ENCODE measurements at places on chromosomes 11 and 22. TPM values are rescaled to one million over a fixed set of nuclear protein-coding genes. Genes with fewer than 3 reads are reported as not detected.

Gene APOBEC3B
- 33.6 TPM for total RNA-seq

Gene TRIM51
- not detected for total RNA-seq

- H3K36me3 ChIP-seq: no peaks in the 10 kb centered on the region
- no peak overlapping the region for H3K4me3 ChIP-seq
- no peak for ATAC-seq
- H3K27me3 ChIP-seq: no peaks in the 10 kb centered on the region
These were observed 45.3 kb downstream of the DHCR7 start for GRCh38 chr11:71402878-71403277.

GRCh38 chr11:65558002-65558929 is at the start of gene LTBP3:
Gene LTBP3, minus strand, starts transcription at chr11:65558359. Its CDS starts 400 bp downstream, at chr11:65557959.
- ATAC-seq: peak; percentile 48
- H3K4me1 ChIP-seq: peaks cover 46% of the 10 kb centered on the region
- peak within 1 kb of the TSS; percentile 82 for H3K4me3 ChIP-seq

DNA sequence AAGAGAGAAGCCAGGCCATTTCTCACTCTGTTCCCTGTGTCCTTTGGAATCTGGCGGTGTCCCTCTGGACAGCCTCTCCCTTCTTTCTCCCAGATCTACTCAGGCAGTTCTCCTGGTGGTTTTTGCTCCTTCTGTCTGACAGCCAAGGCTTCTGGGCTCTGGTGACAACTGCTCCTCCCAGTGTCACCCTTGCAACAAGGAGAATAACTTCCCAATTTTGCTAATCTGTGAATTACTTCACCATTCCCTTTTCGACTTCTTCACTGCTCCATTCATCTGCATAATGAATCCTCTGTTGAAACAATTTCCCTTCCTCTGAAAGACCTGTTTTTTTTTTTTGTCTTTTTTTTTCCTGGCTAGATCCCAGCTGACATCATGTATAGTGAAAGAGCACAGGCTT is 56.3 kb upstream of the PDE3B start:
- H3K36me3 ChIP-seq: no peaks in the 10 kb centered on the region
- H3K4me1 ChIP-seq: peaks cover 15% of the 10 kb centered on the region
- ATAC-seq: no peak
- no peak overlapping the region for H3K4me3 ChIP-seq
- no peaks in the 10 kb centered on the region for H3K27me3 ChIP-seq

DNA sequence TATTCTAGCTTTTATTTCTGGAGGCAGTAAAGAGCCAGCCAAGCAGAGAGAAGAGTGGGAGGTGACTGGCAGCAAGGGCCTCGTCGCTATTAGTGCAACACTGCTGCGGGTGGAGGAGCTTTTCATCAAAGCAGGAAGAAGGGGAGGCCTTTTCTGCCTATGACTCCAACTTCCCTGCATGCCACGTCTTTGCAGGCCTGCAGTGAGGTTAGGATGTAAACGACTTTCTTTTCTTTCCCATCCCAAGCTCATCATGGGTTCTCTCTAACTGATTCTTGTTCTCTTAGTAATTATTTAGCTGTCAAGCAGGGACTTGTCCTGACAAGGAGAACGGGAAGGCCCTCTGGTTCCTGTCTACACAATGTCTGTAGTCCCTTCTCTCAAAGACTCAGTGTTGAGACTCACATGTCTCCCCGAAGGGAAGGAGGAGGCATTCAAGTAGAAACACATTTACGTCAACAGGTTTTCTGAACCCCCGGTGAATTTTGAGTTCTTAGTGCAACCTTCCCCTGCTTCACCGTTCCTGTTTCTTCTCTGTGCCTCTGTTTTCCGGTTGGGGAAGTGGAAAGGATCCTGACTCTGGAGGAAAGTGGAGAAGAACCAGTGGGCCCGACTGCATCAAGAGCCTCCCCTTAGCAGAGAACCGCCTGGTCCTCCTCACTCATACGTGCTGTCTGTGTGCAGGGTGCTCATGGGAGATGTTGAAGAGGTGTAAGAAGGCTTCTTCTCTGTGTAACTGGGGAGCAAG is 56.9 kb downstream of the PACS1 start:
- peaks cover 7% of the 10 kb centered on the region for H3K36me3 ChIP-seq
- peak overlapping the region; percentile 92 for H3K27ac ChIP-seq
- no peaks in the 10 kb centered on the region for H3K27me3 ChIP-seq
- ATAC-seq: peak; percentile 78
- peak overlapping the region; percentile 86 for H3K4me3 ChIP-seq

- no peak overlapping the region for H3K4me3 ChIP-seq
- ATAC-seq: peak; percentile 58
- H3K27me3 ChIP-seq: peaks cover 20% of the 10 kb centered on the region
- H3K27ac ChIP-seq: no peak overlapping the region
- H3K36me3 ChIP-seq: no peaks in the 10 kb centered on the region
These were observed 1031.8 kb downstream of the NTM start for GRCh38 chr11:132402071-132402684.

DNA sequence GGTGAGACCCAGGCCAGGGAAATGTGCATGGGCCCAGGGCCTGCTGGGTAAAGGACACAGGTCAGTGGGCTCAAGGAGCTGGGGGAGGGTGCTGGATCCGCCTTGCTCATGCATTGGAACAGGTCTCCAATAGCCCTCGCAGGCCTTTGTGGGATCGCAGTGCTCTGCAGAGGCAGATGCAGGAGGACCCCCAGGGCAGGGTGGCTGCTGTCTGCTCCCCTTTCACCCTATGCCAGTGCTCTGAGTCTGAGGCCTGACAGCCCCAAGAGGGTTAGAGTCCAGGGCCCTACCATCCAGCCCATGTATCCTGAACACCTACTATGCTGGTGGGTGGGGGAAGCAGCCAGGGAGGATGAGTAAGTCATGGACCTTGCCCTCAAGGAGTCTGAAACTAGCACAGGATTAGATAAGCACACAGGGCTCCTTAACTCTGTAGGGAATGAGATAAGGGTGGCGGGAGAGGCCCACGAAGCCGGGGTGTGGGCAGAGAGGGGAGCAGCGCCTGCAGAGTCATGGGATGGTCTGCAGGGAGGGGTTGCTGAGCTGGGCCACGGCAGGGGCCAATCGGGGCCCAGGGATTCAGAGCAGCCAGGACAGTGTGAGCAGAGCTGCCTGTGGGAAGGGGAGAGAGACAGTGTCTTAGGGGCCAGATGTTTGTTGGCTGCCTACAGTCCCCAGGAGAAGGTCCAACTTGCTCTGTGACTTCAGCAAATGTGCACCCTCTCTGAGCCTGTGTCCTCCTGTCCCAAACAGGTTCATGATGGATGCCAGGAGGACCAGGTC is 10.5 kb upstream of the EHD1 start:
- no peaks in the 10 kb centered on the region for H3K36me3 ChIP-seq
- peak; percentile 12 for ATAC-seq
- H3K27ac ChIP-seq: no peak overlapping the region
- no peaks in the 10 kb centered on the region for H3K27me3 ChIP-seq
- H3K4me3 ChIP-seq: no peak overlapping the region

GRCh38 chr11:10461276-10461790 is 6.3 kb downstream of the AMPD3 start:
- ATAC-seq: no peak
- H3K27me3 ChIP-seq: no peaks in the 10 kb centered on the region
- H3K27ac ChIP-seq: no peak overlapping the region

DNA sequence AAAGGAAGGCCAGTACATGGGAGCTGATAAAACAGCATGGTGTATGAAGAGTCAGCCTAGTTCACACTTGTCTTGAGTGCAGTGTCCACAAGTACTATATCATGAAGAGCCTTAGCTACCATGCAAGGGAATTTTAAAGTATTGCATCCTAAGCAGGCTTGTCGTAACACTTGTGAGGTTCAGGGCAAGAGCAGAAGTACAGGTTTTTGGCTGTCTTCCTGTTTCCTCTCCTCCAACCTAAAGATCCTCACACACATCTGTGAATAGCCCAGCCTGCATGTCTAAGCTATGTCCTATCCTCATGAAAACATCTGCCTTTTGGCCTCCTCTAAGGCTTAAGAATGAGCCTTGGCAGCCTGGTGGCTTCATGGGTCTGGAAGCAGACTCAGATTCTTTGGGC is 34.6 kb upstream of the TMEM123 start:
- no peak overlapping the region for H3K27ac ChIP-seq
- ATAC-seq: no peak
- no peaks in the 10 kb centered on the region for H3K27me3 ChIP-seq

DNA sequence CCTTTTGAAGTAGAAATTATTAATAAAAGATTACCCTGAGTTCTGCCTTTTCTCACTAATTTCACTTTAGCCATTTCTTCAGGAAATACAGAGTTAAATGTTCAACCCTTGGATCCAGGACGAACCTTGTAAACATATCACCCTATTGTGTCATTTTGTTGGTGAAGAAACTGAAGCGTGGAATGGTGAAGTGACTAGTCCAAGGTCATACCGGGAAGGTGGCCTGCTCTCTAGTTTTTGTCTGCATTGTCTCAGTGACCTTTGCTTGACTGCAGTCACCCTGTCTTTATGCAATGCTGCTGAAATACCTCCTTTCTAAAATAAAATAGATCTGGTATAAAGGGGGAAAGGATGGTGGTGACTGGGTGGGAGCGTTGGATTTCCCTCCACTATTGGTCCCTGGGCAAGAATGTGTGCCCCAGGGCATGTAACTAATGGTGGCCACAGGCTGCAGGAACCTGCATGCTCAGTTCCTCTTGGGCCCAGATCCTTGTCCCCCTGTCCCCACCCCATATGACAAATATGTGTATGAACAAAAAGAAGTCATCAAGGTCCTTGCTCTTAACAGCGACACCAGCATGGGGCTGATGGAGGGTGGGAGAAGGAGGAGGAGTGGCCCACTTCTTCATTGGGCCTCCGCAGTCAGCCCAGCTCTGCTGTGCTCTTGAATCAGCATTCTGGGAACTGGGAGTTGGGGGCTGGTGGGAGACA is 977 bp upstream of the SORL1-AS1 start:
- H3K36me3 ChIP-seq: peaks cover 35% of the 10 kb centered on the region
- H3K4me3 ChIP-seq: peak overlapping the region; percentile 92
- no peak for ATAC-seq
- peaks cover 67% of the 10 kb centered on the region for H3K4me1 ChIP-seq

DNA sequence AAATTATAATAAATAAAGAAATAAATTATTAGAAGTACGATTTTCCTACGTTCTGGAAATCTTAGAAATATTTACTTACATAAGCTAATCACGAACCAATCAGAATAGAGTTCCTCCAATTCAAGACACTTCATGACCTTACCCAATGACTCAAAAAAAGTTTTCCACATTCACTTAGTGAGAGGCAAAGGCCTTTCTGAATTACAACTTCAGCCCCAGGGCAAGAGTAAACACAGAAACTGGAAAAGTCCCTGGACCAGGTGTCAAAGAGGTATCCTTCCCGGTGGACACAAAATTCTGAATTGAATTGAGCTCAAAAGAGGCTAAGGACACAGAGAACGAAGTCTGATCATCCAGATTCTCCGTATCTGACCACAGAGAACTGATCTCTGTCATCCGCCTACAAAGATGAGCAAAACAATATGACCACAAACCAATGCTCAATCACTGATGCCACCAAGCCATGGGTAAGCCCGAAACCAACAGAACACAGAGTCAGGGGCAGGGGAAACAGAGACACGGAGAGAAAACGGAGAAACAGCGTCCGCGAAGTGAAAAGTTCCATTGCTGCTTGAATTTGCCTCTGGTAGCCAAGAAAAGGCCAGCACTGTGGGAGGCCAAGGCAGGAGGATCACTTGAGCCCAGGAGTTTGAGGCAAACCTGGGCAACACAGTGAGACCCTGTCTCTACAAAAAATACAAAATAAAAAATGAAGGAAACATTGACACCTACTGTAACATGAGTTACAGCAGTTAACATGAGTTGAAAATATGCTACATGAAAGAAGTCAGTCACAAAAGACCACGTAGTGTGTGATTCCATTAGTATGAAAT is 6.8 kb downstream of the BID start:
- peaks cover 28% of the 10 kb centered on the region for H3K4me1 ChIP-seq

DNA sequence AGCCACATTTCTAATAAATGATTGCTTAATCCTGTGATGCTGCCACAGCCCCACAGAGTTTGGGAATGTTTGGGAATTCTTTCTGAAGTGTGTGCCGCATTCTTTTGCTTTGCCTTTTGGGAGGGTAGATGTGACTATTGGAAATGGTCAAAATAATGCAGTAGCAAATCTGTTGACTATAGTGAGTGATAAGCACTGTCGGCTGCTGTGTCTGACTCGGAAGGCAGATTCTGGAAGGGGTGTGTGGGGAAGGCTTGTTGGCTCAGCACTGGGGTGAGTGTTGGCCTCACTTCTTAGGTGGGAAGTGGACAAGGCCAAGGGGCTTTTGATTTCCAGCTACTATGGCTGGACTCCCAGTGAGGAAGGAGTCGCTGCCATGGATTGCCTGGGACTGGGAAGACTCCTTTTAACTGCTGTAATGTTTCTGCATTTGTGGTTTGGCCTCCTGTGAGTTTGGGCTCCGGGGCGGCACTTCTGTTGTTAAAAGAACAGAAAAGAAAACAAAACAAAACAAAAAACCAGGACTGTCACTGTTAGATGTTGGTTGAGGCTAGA is 20.1 kb downstream of the ZBTB16 start:
- H3K27me3 ChIP-seq: no peaks in the 10 kb centered on the region
- no peak overlapping the region for H3K27ac ChIP-seq
- peak overlapping the region; percentile 73 for H3K4me3 ChIP-seq
- H3K36me3 ChIP-seq: peaks cover 17% of the 10 kb centered on the region

GRCh38 chr11:47177846-47178245 is 1.2 kb upstream of the ARFGAP2 start:
- ATAC-seq: no peak
- peaks cover 20% of the 10 kb centered on the region for H3K4me1 ChIP-seq
- peak overlapping the region; percentile 98 for H3K27ac ChIP-seq
- peaks cover 25% of the 10 kb centered on the region for H3K36me3 ChIP-seq

DNA sequence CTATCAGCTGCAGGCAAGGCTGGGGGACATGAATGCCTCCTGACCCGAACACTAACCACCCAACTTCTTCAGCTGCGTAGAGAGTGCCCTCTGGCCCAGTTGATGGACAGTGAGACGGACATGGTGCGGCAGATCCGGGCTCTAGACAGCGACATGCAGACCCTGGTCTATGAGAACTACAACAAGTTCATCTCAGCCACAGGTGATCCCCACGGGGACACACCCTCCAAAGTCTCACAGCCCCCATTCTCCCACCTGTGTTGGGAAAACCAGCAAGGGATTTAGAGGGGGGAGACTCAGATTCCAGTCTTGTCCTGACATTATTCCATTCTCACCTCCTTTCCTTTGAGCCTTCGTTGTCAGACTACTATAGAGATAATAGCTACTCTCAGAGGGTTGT is 912 bp downstream of the VPS51 start:
- ATAC-seq: peak; percentile 0
- H3K4me3 ChIP-seq: peak overlapping the region; percentile 84
- H3K36me3 ChIP-seq: peaks cover 25% of the 10 kb centered on the region
- H3K4me1 ChIP-seq: peaks cover 13% of the 10 kb centered on the region
- H3K27ac ChIP-seq: peak overlapping the region; percentile 88

GRCh38 chr22:47782328-47783075 is 1020.1 kb downstream of the TBC1D22A start:
- H3K36me3 ChIP-seq: no peaks in the 10 kb centered on the region
- H3K4me1 ChIP-seq: no peaks in the 10 kb centered on the region
- H3K4me3 ChIP-seq: no peak overlapping the region
- H3K27me3 ChIP-seq: peaks cover 8% of the 10 kb centered on the region
- no peak overlapping the region for H3K27ac ChIP-seq

DNA sequence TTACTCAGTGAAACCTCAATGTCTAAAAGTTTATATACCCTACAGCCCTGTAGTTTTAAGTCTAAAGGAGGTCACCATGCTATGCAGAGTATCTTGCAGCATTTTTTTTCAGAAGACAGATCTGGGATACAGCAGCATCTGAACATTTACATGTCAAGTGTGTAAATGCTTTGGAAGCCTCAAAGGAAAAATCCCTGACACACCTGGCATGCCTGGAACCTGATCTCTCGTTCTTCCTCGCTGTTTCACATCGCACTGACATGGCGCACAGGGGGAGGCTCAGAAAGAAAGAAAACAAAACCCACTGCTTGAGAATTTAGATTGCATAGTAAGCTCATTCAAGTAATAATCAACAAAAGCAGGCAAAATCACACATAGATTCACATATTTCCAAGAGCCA is 31.0 kb downstream of the PAX6 start:
- no peak overlapping the region for H3K4me3 ChIP-seq
- no peaks in the 10 kb centered on the region for H3K4me1 ChIP-seq
- no peak overlapping the region for H3K27ac ChIP-seq
- H3K27me3 ChIP-seq: no peaks in the 10 kb centered on the region
